ENCODE measurements at places on chromosomes 1 and 21. TPM values are rescaled to one million over a fixed set of nuclear protein-coding genes. Genes with fewer than 3 reads are reported as not detected.

KLF17 gene
- polyA plus RNA-seq = not detected

SIPA1L2 gene
- 5.6 TPM for polyA plus RNA-seq

SYCP1 gene
- polyA plus RNA-seq = not detected

TCEA3 gene
- not detected for polyA plus RNA-seq

GPN2 gene
- 20.2 TPM for polyA plus RNA-seq

CHI3L1 gene
- not detected for polyA plus RNA-seq

PGD gene
- polyA plus RNA-seq = 113 TPM

TMEM51 gene
- polyA plus RNA-seq = 1.7 TPM

TAL1 gene
- not detected for polyA plus RNA-seq

ITGB2 gene
- polyA plus RNA-seq = not detected

CPLANE2 gene
- polyA plus RNA-seq = 8.2 TPM

AADACL4 gene
- polyA plus RNA-seq = not detected

SFN gene
- polyA plus RNA-seq = not detected

TMEM61 gene
- polyA plus RNA-seq = not detected

All from neural cell (in vitro differentiated cells).